A549 treated with GW870086 at 1 μM for 4 hours (cell line): ENCODE measurements at places on chromosomes 4 and X. TPM values are rescaled to one million over a fixed set of nuclear protein-coding genes. Genes with fewer than 3 reads are reported as not detected.

LRRC66 gene
- 0.07 to 0.16 TPM (median 0.09 TPM) in 5 replicates for total RNA-seq

LUZP4 gene
- total RNA-seq: not detected in 5 replicates

ZIC3 gene
- total RNA-seq: not detected in 5 replicates

MYL5 gene
- total RNA-seq: 9.4 to 14.5 TPM (median 10.4 TPM) in 5 replicates

AMTN gene
- not detected in 5 replicates for total RNA-seq

RAB33A gene
- total RNA-seq: 0.15 to 0.30 TPM (median 0.20 TPM) in 5 replicates

PCDH10 gene
- 0.06 to 0.19 TPM (median 0.11 TPM) in 5 replicates for total RNA-seq

GRIPAP1 gene
- 15.9 to 20.9 TPM (median 20.1 TPM) in 5 replicates for total RNA-seq

FAT4 gene
- total RNA-seq: 1.4 to 2.8 TPM (median 2.2 TPM) in 5 replicates

TRIM60 gene
- not detected in 5 replicates for total RNA-seq

NR3C2 gene
- 0.02 TPM in 1 of 5 replicates, not detected in the others for total RNA-seq

ETDA gene
- total RNA-seq: not detected in 5 replicates

SPATA4 gene
- 0.18 to 0.45 TPM (median 0.20 TPM) in 4 of 5 replicates, not detected in the other for total RNA-seq

FAM114A1 gene
- 22.8 to 41.4 TPM (median 36.8 TPM) in 5 replicates for total RNA-seq

CYBB gene
- 0.02 to 0.03 TPM (median 0.02 TPM) in 3 of 5 replicates, not detected in the others for total RNA-seq

SLITRK4 gene
- total RNA-seq: not detected in 5 replicates

PASD1 gene
- not detected in 5 replicates for total RNA-seq

MAML3 gene
- total RNA-seq: 9.4 to 11.1 TPM (median 10.7 TPM) in 5 replicates

PJA1 gene
- 13.3 to 14.5 TPM (median 14.2 TPM) in 5 replicates for total RNA-seq

XIAP gene
- 25.5 to 32.0 TPM (median 27.3 TPM) in 5 replicates for total RNA-seq

AFM gene
- total RNA-seq: not detected in 5 replicates

HHIP gene
- 0.47 to 1.3 TPM (median 0.78 TPM) in 5 replicates for total RNA-seq

XKRX gene
- 0.66 to 0.79 TPM (median 0.70 TPM) in 5 replicates for total RNA-seq

CFAP99 gene
- 0.06 to 0.38 TPM (median 0.16 TPM) in 5 replicates for total RNA-seq

RS1 gene
- not detected in 5 replicates for total RNA-seq

GYPB gene
- not detected in 5 replicates for total RNA-seq

UBE2K gene
- 55.9 to 79.5 TPM (median 73.4 TPM) in 5 replicates for total RNA-seq
